ENCODE measurements at places on chromosomes 3 and 15.

DNA sequence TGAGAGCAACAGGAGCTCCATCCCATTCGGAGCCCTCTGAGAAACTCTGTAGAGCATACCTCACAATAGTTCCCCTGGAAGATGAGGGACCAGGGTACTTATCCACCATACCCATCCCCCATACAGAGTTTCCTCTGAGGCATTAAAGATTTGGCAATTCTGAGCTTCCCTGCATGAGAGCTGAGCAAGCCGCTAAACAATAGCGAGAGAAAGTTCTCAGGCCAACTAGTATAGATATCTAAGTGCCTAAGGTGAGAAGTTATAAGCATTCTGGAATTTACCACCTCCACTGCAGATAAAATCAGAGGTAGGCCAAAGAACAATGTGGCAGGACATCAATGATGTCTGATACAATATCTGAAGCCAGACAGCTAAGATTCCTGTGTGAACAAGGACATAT is 129.1 kb upstream of the MBNL1 start:
- no peak for DNase-seq

GRCh38 chr3:122557356-122557755 is 6.7 kb downstream of the PARP9 start:
- no peak for DNase-seq

DNA sequence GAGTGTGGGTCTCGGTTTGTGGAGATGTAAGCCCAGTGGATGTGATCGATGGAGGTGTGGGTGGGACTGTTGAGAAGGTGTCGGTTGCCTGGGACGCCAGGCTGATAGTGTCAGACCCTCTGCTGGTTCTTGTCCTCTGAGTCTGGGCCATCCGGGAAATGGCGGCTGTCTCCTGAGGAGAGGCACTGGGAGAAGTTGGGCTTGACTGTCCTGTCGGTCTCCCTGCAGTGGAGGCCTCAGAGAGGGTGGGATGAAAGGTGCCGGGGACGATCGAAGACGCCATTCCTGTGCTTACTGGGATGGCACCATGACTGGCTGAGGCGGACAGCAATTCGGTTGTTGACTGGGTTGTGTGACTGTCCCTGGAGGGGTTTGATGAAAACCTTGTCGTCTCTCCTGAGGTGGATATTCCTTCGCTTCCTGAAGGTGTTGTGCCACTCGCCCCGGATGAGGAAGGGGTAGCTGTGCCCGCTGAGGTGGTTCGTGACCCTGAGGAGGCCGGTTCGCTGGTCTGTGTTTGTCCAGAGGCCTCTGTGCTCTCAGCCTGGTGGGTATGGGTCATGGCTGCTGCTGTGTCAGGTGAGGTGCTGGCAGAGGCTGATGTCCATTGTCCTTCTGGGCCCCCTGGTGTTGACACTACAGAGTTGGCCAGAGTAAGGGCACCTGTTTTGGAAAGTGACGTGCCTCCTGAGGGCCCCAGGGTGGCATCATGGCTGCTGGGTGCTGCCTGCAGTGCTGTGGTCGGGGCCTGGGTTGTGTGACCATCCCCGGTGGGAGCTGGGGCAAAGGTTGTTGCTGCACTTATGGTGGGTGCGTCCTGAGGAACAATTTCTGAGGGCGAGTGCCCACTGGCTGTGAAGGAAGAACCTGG is 22.8 kb downstream of the MUC4 start:
- DNase-seq = no peak

DNA sequence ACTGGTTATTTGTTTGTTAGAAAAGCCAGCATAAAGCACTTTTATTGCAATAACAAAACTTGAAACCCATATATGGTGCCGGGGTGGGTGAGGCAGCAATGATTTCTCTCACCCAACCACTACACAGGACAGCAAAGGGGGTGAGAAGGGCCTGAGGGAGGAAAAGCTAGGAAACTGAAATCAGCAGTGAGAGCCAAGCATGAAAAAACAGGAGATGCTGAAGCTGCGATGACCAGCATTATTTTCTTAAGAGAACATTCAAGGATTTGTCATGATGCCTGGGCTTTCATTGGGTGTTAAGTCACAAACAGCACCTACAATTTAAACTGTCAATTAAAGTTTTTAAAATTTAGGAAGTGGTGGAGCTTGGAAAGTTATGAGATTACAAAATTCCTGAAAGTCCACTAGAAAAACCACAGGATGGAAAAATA is 11.9 kb upstream of the TM4SF4 start:
- DNase-seq = no peak

DNA sequence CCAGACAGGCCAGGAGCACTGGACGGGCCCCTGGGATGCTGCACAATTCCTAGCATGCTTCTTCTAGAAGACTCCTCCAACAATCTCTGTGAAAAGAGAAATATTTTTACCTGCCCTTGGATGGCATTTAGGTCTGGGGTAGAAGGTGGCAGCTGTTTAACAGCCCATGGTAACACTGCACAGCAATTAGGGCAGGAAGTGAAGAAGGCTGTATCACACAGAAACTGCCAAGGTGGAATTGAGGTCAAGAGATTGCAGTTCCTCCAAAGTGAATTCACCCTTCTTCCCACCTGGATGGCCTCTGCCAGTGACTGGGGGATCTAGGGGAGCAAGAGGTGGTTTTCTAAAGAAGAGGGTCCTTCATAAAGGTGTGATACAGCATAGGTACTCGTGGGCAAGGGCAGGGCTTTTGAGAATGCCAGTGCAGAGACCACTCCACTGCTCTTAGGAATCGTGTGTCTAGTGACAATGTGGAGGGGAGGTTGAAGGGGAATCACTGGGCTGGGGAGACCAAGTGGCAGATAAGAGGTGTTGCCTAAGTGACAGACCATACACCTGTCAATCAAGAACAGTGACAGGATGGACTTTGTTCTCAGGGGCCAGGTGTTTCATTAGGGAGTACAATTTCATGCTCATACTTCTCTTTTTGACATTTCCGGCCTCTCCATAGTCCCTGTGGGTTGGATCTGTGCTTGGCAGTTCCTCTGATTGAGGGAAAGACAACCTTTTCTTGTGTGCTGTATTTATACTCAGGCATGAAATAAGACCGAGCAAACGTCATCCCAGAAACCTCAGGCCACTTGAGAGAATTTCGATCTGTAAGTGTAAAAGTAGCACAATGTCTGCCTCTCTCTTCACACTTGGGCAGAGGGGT is 83.5 kb upstream of the BCL6 start:
- DNase-seq = no peak

DNA sequence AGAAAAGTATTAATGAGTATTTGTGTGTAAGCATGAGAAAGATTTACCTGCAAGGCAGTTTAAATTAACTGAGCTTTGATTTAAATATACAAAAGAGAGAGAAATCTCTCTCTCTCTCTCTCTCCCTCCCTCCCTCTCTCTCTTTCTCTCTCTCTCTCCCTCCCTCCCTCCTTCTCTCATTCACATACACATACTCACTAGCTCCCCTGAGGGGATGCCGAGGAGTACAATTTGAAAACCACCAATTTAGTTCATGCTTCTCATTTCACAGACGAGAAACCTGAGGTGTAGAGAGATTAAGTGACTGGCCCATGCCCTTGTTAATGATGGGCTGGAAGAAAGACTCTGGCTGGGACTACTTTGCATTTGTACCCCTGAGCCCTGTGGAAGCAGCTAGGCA is 59.4 kb downstream of the MECOM start:
- no peak for DNase-seq

GRCh38 chr3:8625991-8626390 is 18.6 kb downstream of the SSUH2 start:
- no peak for DNase-seq

GRCh38 chr3:181730934-181731333 is 19.2 kb downstream of the SOX2 start:
- DNase-seq = no peak

DNA sequence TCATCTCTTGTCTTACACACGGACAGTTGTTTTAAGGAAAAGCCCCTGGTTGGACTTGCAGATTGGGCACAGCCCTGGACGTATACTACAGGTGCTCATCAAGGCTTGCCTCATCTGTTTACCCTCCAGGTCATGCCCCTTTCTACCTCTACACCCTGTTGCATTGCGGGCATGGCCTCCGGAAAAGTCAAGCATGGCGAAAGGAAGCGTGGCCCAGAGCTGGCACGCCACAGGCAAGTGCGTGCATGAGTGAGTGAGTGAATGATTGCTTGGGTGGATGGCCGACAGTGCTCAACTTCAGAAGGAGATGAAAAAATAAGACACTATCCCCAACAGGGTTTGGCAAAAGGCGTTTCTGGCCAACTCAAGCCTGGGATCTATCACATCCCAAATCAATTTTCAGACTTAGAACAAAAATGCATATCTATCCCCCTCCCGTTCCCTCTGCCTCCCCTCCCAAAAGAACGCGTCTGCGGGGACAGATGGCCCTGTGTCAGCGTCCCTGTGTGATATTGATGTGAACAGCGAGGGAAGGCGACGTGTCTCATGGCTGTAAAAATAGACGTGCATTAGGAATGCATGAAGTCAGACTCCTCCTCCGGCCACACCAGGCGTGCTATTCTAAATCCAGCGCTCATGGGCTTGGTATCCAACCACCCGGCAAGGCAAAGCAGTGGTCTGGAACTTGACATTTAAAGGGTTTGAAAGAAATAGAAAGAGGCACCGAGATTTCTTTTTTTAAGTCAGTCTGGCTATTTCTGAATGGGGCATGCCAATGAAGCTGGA is 96.0 kb downstream of the RPLP1 start:
- DNase-seq = peak; percentile 40

DNA sequence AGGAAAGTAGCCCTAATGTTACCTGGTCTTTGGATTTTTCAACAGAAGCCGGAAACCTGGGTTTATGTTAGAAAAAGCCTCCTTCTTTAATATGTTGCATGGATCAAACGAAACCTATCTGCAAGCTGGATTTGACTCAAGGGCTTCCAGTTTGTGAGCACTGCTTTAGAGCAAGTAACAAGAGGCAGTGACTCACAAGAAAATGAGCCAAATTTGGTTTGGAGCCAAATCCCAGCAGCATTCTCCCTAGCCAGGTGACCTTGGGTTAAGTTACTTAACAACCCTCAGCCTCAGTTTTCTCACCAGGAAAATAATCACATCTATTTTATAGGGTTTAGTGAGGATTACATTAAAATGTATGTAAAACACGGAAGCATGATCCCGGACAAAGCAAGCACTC is 215.2 kb upstream of the PRICKLE2 start:
- no peak for DNase-seq
